Activated T-helper 9 cell treated with anti-CD3 and anti-CD28 coated beads, Interleukin-2, amount 50 U/mL, for 16 hours (primary cell): ENCODE measurements at places on chromosomes 1 and 21.

- no peak for DNase-seq
Measured at GRCh38 chr1:36115931-36116330, 9.1 kb downstream of the COL8A2 start.

GRCh38 chr1:214259353-214259977 is 21.5 kb upstream of the SMYD2 start:
- no peak for DNase-seq

- DNase-seq, result no peak
Measured at GRCh38 chr1:157111396-157112165, 12.0 kb upstream of the ETV3L start.

DNA sequence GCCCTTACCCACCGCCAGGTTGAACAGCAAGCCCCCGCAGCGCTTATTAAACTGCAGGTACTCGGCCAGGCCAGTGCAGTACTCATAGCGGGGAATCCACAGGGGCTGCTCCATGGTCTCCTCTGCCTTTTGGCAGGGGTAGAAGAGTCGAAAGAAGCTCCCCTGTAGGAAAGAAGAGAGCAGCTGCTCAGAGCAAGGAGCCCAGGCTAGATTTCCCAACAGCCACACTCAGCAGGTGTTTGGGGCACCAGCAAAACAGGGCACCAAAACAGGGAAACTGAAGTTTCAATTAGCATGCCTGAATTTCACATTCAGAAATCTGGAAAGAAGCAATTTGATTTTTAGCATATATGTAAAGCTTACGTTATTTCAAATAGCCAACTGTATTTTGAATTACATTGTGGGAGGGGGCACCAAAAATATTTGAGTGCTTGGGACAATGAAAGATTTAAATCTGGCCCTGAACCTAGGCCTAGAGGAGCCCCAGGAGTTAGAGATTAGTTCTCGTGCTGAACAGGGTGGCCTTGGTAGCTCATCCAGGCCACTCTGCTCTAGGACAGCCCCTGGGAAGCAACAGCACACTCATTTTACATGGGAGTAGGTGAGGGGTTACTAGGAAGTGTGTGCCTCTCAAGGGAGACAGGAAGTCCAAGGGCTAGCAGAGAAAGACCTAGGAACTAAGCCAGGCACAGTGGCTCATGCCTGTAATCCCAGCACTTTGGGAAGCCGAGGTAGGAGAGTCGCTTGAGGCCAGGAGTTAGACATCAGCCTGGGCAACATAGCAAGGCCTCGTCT is 8.2 kb downstream of the PAFAH2 start:
- DNase-seq, result no peak

DNA sequence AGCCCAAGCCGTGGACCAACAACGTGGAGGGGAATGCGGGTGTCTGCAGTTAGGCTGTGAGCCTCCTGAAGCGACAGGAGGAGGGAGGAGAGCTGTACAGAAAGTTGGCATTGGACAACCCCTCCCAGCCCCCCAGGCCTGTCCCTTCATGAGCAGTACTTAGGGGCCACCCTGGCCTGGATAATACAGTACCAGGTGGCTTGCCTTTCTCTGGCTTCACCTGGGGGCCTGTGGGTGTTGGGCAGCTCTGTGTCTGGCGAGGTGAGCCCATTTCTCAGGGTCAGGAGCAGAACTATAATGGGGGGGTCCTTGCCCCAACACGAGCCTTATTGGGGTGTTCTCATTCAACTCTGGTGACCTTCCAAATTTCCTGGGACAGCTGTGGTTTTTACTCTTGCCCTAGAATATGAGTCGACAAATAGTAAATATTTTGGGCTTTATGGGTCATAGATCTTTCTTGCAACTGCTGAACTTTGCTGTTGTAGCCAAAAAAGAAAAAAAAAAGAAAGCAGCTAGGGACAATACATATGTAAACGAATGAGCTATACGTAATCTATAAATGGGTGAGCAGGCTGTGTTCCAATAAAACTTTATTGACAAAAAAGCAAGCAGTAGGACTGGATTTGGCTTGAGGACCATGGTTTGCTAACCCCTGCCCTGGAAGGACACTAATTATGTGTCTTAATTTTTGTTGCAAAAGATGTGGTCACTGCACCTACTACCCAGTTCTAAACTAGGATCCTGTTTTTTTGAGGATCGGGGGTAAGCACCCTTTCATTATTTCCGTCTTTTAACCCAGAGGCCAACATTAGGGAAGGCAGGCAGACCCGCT is 11.4 kb downstream of the COQ8A start:
- DNase-seq, result no peak

GRCh38 chr1:92259350-92259749 is 39.4 kb downstream of the GLMN start:
- DNase-seq, result no peak

GRCh38 chr1:94081566-94082344 is 39.2 kb downstream of the ABCA4 start:
- no peak for DNase-seq

- DNase-seq, result no peak
Measured at GRCh38 chr1:33299461-33300155, 21.3 kb downstream of the A3GALT2 start.

DNA sequence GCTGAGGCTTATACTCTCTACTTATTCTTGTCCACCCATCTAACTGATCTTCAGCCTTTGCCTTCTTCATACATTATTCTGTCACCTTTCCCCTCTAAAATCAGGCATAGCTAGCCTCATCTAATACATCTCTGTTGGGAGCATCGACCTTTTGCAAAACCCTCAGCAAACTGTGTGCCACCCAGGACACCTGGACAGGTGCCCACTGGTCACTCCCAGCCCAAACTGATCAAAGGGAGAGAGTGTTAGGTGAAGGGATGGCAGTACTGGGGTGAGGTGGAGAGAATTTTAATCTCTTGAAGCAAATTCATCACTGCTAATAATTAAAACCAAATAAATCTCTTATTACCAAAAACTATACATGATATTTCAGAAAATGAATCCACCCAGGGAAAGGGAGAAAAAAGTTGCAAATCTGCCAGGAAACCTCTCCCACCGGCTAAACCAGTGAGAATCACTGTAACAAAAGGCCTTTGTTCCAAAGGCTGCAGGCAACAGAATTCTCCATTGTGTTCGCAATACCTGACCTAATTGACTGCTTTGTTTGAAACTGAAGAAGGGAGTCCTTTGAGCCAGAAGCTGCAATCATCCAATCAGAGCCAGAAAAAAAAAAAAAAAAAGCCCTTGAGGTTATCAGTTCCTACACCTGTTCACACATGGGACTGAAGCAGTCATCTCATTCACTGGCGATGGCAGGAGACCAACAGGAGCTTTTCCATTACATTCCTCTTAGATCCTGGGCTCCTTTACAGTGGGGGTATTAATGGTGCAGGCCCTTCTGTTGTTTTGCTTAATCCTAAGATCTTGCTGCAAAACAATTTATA is 172.6 kb downstream of the APP start:
- DNase-seq, result no peak

DNA sequence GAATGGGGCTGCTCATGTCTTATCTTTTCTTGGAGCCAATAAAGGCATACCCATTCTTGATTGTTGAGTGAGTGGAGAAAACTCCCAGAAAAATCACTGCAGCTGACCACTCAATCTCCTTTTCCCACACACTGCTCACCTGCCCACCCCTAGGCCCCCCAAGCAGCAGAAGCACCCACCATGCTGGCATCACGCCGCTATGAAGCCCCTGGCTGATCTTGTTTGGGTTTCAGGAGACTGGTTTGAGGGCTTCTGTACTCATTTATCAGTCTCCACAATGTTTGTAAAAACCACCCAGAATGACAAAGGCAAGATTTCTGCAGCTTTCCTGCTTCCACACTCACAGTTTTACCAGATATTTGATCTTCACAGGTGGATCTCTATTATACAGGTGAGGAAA is 33.5 kb upstream of the ATP2B4 start:
- DNase-seq, result no peak

- DNase-seq, result no peak
Measured at GRCh38 chr1:170321113-170321512, 175.4 kb downstream of the NTMT2 start.
